ENCODE measurements at places on chromosomes 3 and 15. TPM values are rescaled to one million over a fixed set of nuclear protein-coding genes. Genes with fewer than 3 reads are reported as not detected.

The MASP1 gene
- total RNA-seq = 0.66 TPM

The PIAS1 gene
- 63.4 TPM for total RNA-seq

The TMEM207 gene
- not detected for total RNA-seq

The RASGRF1 gene
- total RNA-seq = 0.17 TPM

Measured in esophagus muscularis mucosa (tissue), 4 donors.